ENCODE measurements at places on chromosomes 6 and 20. TPM values are rescaled to one million over a fixed set of nuclear protein-coding genes. Genes with fewer than 3 reads are reported as not detected.

GRCh38 chr20:44948107-44948506 is 12.1 kb downstream of the TOMM34 start:
- no peaks in the 10 kb centered on the region for H3K4me1 ChIP-seq
- no peak overlapping the region for H3K27ac ChIP-seq
- peaks cover 90% of the 10 kb centered on the region for H3K36me3 ChIP-seq

GRCh38 chr6:28945349-28945748 is 21.6 kb upstream of the TRIM27 start:
- DNase-seq = no peak
- H3K27me3 ChIP-seq = no peaks in the 10 kb centered on the region
- H3K36me3 ChIP-seq = peaks cover 5% of the 10 kb centered on the region
- peaks cover 2% of the 10 kb centered on the region for H3K4me1 ChIP-seq
- H3K4me3 ChIP-seq = no peak overlapping the region
- H3K27ac ChIP-seq = no peak overlapping the region

DNA sequence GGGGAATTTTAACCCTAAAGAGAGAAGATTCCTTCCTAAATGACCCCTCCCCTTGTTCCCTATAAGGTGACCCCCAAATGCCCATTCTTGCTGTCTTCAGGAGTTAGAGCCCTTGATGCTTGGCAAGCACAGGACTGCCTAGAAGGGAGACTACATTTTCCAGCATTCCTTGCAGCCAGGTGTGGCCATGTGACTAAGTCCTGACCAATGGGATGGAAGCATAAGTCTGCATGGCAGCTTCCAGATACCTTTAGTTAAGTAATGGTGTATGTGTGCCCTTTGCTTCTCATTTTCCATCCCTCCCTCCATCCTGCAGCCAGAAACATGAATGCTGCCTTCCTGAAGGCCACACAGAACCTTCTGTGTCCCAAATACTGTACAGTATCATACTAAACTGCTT is 5.5 kb downstream of the BFSP1 start:
- H3K27me3 ChIP-seq = no peaks in the 10 kb centered on the region
- no peaks in the 10 kb centered on the region for H3K36me3 ChIP-seq
- no peak overlapping the region for H3K4me3 ChIP-seq
- DNase-seq = peak; percentile 74

DNA sequence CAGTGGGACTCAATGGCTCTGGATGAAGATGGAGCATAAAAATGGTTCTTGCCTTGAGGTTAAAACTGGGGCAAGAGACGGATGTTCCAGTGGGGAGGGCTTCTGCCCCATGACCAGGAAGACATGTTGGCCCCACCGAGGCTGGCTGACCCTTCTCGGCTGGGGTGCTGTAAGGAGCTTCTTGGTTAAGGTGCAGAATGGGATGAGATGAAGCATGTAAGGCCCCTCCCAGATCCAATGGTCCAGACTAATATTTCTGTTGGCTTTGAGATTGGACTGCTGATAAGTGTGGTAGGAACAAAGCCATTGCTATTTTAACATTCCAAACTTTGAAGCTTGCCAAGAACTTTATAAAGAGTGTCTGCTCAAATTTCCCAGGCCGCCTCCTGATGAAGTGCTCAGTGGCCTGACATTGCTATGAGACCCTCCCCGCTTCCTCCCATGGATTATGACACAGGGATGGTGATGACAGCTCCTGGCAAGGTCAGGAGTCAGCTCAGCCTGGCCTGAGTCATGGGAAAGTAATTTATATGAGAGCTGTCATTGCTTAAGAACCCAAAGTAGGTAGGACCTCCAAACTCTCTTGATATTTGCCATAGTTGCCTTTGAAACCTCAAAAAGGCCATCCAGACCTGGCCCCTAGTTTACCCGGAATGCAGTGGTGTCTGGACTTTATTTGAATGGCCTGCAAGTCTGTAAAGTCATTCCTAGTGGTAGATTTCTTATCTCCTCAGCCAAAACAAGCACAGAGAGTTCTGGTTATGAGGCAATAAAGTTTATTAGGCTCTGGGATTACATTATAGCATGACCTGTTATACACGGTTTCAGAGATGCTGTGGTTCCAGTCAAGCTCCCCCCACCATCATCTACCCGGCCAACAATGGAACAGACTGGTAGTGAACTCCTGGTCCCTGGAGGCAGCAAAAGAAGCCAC is 55.2 kb downstream of the TGM2 start:
- no peaks in the 10 kb centered on the region for H3K27me3 ChIP-seq
- H3K4me3 ChIP-seq = no peak overlapping the region
- no peak overlapping the region for H3K27ac ChIP-seq
- DNase-seq = no peak
- H3K4me1 ChIP-seq = no peaks in the 10 kb centered on the region
- H3K36me3 ChIP-seq = no peaks in the 10 kb centered on the region

GRCh38 chr6:78917788-78918187 is 50.4 kb downstream of the IRAK1BP1 start:
- DNase-seq = no peak
- H3K36me3 ChIP-seq = peaks cover 34% of the 10 kb centered on the region
- H3K27ac ChIP-seq = no peak overlapping the region
- H3K27me3 ChIP-seq = no peaks in the 10 kb centered on the region
- H3K4me3 ChIP-seq = no peak overlapping the region

RBM24 gene
- total RNA-seq = 0.55 TPM

PLG gene
- not detected for total RNA-seq

TFAP2D gene
- total RNA-seq = not detected

VSTM2L gene
- total RNA-seq = 2.2 TPM

ILRUN gene
- total RNA-seq = 63.7 TPM

Measured in H9 (cell line).